Stimulated activated CD4-positive, alpha-beta T cell treated with anti-CD3 and anti-CD28 coated beads, TNF-alpha, amount 100 ng/mL, for 1 hour (primary cell): ENCODE measurements at places on chromosomes 12 and 14.

DNA sequence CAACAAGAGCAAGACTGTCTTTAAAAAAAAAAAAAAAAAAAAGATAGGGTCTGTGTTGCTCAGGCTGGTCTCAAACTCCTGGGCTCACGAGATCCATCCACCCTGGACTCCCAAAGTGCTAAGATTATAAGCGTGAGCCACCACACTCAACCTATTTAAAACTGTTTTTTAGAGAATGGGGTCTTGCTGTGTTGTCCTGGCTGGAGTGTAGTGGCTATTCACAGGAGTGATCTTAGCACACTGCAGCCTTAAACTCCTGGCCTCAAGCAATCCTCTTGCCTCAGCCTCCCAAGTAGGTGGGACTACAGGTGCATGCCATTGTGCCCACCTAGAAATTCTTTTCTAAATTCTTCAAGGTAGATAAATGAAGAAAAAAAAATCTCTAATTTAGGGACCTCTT lies 7.6 kb downstream of the COQ10A start:
- no peak for DNase-seq

- no peak for DNase-seq
Observed at GRCh38 chr14:105042813-105043212, 21.9 kb upstream of the CDCA4 start.

DNA sequence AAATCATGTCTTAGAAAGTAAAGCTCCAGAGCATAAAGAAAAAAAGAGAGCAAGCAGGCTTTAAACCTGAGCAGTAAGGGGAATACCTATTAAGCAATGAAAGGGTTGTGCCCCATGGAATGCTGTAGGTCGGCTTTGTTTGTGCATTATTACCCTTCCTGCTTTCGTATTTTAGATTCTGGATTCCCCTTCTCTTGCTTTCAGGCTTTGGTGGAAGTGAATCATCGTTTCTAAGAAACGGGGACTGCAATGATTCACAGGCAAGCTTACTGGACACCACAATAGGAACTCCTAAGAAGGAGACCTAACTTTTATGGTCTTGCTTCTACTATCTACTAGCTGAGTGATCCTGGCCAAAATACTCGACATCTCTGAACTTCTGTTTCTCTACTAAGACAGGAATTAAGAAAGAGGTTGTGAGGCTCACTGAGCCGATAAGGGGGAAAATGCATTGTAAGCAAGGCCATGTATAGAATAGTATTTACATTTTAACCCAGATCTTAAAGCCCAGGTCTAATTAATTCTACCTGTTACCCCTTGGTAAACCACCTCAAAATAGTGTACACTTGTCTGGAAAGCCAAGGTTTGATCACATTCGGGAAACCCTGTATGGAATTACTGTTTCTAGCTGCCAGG lies 1.2 kb upstream of the BMAL2 start:
- no peak for DNase-seq

- DNase-seq: no peak
Observed at GRCh38 chr12:89907659-89908058, 199.0 kb upstream of the ATP2B1 start.

- DNase-seq: no peak
Observed at GRCh38 chr12:47021298-47021697, 58.1 kb upstream of the PCED1B start.

GRCh38 chr12:92007787-92008186 lies 137.9 kb downstream of the BTG1 start:
- DNase-seq: no peak

GRCh38 chr14:52960627-52961026 lies 9.8 kb upstream of the FERMT2 start:
- no peak for DNase-seq

GRCh38 chr12:116524964-116525379 lies 34.2 kb upstream of the MAP1LC3B2 start:
- no peak for DNase-seq

DNA sequence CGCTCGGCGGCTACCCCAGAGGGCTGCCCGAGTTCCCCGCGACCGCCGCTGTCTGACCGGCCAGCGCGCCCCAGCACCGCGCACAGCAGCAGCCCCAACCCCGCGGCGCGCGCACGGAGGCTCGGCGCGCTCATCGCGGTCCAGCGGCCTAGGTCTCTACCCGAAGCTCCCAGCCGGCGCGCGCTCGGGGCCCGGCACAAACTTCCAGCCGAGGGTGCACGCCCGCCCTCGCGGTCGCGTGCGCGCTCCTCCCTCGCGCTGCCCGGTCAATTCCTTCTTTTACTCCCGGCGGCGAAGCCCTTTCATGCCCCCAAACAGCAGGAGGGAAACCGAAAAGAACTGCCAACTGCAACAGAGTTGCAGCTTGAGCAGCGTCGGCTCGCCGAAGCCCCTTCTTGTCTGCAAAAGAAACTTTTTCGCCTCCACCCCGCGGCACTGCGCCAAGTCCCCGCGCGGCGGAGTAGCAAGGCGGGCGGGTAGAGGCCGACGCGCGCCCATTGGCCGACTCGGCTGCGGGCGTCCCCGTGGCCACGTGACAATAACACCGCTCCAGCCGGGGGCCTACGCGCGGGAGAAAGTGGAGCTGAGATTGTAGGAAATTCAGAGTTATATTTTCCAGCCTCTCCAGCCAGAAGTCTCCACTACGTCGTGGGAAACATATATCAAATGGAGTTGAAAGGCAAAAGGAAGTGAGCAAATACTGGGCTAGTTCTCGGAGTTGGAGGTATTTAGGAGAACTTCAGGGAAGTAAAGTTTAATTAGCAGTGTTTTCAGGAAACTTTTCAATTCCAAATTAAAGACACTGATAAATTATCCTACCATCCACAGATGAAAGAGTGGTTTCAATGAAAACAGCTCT lies at the start of gene LRIG3:
Gene LRIG3, minus strand, starts transcription at position 403 of the 859 bp plus-strand sequence. Its CDS starts 269 bp downstream, at position 134.
- DNase-seq: no peak

DNA sequence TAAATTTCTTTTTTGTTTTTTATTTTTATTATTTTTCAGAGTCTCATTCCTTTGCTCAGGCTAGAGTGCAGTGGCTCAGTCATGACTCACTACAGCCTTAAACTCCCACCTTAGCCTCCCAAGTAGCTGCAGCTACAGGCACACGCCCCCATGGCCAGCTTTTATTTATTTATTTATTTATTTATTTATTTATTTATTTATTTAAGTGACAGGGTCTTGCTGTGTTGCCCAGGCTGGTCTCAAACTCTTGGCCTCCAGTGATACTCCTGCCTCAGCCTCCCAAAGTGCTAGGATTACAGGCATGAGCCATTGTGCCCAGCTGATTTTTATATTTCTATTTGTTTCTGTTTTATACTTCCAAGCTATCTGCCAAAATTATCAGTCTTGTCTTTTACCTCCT lies 89.2 kb upstream of the EVL start:
- DNase-seq: no peak

GRCh38 chr14:106605548-106606448 lies 1079.4 kb downstream of the TMEM121 start:
- peak; percentile 78 for DNase-seq

DNA sequence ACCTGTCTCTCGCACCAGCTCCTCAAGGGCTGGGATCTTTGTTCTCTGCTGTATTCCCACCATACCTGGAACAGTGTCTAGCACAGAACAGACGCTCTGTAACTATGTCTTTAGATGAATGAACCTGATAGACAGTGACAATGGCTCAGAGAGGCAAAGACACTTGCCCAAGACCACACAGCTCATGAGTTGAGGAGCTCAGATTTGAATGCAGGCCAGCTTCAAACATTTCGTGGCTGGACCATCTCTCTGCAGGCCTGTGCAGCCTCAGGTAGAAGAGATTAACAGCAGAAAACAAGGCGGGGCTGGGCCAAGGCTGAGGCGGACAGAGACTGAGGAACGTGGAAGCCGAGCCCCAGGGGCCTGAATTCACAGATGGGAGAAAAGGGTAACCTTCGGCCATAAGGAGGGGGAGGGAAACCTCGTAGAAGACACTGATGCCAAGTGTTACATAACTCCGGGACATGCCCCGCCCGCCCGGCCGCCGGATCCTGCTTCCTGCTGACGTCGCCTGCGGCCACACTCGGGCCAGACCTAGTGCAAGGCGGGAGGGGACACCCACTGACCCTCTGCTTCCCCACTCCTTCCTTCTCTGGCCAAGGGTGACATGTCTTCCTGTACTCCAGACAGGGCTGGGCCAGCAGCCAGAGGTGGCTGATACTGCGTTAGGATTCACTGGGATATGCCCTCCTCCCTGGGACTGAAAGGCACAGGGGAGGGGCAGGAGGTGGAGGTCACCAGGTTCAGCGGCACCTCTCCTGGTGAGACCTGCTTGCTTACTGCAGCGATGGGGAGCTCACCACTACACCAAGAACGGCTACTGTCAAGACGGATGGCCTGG lies 86.8 kb downstream of the RFLNA start:
- DNase-seq: no peak

- no peak for DNase-seq
Observed at GRCh38 chr14:54501480-54501879, 8.2 kb upstream of the CGRRF1 start.
